ENCODE measurements at places on chromosomes 2 and 18.
A peak's percentile ranks its signal among the peaks of the same experiment; 100 is the strongest.

DNA sequence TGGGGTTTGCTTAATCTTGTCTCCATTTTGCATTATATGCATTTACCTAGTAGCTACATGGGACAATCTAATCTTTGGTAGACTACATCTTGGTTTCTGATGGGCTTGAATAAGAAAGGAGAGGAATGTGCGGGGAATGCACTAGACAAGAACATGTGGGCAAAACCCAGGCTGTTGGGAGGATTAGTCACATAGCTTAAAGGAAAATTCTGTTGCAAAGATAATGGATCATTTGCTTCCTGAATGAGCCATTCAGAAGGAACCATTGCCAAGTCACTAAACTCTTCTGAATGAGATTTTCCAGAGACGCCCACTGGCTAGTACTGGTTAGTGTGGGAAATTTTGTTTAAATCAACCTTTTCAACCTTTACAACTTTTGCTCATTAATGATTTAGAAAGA, 84.8 kb downstream of the OSBPL6 start:
- peak; percentile 60 for DNase-seq

GRCh38 chr2:201484805-201485204, 33.3 kb downstream of the STRADB start:
- no peak for DNase-seq

DNA sequence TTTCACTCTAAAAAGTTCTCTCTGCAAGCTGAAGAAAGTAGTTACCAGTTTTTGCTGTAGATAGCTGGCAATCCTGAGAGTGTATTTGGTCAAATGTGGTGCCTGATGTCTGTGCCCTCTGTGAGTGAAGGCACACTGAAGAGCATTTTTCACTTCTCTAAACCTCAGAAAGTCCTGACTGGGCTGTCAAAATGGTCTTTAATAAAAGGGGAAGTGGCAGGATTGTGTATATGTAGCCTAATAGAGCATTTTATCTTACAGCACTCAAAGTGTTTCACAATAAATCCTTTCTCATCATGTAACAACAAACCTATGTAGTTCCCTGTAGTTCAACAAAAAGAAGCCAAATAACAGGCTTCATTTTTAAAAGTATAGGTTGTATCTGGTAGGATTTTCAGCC, 1552.3 kb upstream of the SLC39A10 start:
- no peak for DNase-seq

GRCh38 chr2:121577381-121577780, 46.7 kb downstream of the RNU4ATAC start:
- no peak for DNase-seq

Data from mesendoderm (in vitro differentiated cells).